ENCODE measurements at places on chromosomes 12 and 14.

DNA sequence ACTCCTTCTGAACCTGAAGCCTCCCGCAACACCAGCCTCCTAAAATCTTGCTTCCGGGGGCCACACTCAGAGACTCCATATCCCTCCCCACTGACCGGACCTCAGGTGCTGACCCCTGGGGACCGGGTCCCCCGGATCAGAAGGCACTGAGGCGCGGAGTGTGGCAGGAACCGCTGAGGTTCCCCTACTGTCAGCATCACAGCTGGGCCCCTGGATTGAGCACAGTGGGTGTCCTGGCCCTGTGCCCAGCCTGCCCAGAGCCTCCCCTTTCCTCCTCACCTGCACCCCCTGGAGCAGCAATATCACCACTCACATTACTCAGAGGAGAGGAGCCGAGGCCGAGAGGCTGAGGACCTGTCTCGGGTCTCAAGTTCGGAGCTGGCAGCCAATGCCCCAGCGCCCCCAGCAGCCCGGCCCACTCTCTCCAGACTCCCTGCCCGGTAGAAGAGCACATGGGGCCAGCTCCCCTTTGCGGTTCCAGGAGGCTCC, 101.2 kb upstream of the EIF5 start:
- DNase-seq: no peak

DNA sequence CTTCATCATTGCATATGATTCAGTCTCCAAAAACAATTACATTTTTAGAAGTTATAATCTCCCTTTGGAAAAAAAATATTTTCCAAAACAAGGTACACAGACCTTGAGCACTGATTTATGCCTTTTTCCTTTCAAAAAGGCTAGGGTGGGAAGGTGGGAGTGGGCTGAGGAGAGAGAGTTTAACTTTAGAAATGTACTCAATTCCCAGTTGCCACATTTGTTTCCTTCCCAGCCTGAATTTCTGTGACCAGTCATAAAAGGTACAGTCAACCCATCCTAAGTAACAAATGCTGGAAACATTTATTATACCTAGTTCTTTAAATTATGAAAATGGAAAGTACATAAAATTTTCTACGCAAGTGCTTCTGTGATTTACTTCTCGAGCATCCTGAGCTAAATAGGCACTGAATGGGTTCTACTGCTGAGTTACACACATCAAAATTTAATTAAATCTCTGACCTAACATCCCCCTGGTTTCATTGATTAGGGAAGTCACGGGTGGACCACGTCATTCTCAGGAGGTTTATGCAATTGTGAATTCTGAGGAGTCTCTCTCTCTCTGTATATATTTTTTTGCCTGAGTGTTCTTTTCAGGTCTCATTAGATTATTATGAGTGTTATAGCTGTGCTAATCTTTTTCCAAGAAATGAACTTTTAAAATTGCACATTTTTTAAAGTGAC, 371.8 kb downstream of the BTG1 start:
- DNase-seq: no peak

DNA sequence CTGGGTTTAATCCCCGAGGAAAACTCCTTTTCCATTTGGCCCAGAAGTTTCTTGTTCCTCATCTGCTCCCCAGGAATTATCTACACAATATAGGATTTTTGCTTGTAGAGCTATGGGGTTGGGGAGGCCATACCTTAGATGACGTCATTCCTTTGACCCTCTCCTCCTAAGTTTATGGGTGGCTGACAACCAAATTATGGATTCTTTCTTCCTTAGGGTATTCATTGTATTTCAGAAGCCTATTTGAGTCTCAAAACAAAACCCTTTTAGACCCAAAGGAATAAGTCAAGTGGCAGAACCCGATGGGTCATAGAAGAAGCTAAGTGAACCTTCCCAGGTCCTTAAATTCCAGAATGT, 14.2 kb downstream of the PROX2 start:
- DNase-seq: no peak

DNA sequence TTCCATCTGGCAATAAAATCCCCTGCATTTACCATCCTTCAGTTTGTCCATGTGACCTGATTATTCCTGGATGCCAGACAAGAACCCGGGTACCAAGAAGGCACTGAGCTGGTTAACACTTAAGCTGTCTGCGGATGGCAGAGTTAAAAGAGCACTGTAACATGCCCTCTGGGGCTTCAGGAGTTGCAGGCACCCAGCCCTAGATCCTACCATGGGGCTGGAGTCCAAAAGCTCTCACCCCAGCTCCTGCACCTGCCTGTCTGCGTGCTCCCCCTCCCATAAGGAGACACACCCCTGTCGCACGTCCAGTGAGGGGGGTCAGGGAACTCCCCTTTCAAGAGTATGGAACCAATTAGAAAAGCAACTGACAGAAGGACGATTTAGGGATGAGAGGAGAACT, 14.6 kb upstream of the FBXO34 start:
- DNase-seq: no peak

- no peak for DNase-seq
Observed at GRCh38 chr12:118302053-118302452, 70.7 kb downstream of the TAOK3 start.

DNA sequence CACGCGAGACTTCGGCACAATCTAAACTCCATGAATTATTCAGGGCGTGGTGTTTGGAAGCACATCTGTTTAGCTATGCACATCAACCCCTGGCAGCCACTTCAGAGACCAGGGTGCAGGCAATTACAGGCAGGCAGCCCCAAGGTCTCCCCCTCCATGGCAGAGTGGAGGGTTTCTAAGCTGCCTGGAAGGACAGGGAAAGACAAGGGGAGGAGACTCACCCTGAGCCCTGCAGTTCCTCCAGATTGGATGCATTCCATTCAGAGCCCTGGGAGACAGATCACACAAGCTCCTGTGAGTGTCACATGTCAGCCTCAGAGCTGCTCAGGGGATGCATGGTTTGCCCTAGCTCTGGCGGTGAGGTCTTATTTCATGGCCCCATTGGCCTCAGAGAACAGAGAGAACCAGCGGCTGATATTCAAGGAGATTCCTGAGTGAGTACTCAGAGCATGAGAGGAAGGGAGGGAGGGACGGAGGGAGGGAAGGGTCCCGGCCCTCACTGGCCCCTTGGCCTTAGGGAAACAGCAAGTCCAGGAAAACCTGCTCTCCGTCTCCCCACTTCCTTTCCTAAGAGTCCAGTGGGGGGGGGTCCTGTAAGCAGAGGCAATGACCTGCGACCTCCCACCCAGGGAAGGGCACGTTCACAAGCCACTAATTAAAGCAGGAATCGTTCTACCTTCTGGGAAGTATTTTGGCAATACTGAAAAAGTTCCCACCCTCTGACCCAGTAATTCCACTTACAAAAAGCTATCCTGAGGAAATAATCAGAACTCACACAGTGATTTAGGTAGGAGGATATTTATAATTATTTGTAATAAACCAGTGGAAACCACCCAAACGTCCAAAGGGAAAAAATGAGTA, 55.1 kb downstream of the SSH1 start:
- DNase-seq: no peak

GRCh38 chr12:4012977-4013968, 140.1 kb upstream of the PARP11 start:
- no peak for DNase-seq

DNA sequence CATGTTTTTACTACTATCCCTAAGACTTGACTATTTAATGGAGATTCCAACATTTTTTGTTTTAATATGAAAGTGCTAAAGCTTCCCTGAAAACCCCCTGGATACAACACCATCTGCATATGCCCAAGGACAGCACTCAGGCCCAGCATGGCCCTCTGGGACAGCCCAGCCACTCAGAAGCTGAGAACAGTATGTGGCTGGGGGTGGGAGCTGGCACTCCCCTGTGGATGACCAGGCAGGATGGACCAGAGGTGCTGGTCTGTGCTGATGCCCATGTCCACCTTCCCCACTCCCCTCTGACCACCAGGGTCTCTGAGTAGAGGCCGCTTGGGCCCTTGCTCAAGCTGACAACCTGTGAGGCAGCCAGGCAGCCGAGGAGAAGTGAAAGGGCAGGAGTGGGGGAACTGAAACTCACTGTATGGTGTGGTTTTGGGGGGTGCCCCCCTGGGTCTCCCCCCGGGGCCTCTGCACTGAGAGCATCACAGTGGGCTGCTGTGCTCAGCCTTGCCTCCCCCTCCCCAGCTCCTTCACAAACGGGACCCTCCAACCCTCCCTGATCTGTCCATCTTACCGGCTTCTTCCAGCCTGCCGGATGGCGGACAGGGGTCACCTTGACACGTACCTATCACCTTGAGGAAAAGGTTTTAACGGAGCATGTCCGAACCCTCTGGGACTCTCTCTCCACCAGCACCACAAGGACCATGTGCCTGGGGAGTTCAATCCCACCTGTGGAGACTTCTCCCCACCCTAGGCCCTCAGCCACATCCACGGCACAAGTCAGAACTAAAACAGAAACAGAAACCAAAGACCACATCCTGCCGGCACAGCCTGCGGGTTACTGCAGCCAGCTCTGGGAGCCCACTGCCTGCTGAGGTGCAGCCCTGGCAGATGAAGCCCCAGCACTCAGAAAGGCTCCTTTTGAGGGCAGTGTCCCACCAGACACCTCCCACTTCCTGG, at the start of gene TMEM229B:
Gene TMEM229B (minus strand): TSS at position 785 of the 957 bp plus-strand sequence. CDS start 14,798 bp downstream, outside the sequence.
- DNase-seq: peak; percentile 68

All from activated CD4-positive, alpha-beta T cell treated with anti-CD3 and anti-CD28 coated beads for 4 hours (primary cell).